ENCODE measurements at places on chromosomes 2 and 18.

DNA sequence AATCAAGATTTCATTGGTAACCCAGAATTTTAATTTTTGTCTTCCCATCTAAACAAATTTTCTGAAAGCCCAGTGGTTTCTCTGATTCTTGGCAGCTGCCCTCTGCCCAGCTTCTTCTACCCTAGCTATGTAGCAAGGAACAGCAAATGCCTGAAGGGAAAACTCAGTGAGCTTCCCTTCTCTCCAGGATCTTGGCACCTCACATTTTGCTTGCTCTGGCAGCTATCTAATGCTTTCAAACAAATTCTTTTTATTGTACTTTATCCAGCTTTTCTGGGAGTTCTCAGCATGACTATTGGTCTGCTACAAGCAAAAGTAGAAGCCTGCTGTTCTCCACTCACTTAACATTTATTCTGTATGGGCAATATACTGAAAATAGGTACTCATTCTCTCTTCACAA lies 18.3 kb upstream of the GFPT1 start:
- DNase-seq, result no peak

DNA sequence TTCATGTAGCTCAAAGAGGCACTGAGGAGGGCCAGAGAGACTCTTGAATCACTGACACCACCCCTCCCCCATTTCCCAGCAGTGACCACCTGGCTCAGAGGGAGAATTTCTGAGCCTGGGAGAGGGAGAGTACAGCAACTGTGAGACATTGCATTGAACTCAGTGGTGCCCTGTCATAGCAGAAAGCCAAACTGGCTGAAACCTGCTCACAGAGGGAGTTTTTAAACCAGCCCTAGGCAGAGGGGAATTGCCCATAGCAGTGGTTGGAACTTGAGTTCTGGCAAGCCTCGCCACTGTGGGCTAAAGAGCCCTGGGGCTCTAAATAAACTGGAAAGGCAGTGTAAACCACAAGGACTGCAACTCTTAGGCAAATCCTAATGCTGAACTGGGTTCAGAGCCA lies 243.1 kb downstream of the ADCYAP1 start:
- DNase-seq, result no peak

- no peak for DNase-seq
These were observed 13.1 kb downstream of the TGIF1 start for GRCh38 chr18:3463051-3463450.

- DNase-seq, result no peak
These were observed 125.7 kb upstream of the EPAS1 start for GRCh38 chr2:46171411-46171953.

- no peak for DNase-seq
These were observed 18.1 kb downstream of the BCL2L11 start for GRCh38 chr2:111138839-111139238.

DNA sequence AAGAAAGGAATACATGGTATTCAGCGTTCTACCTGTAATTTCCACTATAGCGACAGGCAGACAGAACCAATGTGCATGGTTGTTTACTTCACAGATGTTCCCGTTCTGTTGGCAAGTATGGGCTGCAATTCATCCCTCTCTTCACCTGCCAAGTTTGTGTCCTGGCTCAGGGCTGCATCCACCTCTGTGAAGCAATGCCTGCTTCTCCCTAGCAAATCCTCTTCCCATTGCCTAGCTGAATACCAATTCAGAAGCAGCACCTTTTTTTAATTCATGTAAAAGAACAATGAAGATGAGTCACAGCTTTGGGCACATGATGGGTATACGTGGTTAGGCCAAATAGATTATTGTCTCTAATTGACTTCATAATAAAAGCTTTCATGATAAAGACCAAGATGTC lies 54.7 kb upstream of the LRATD1 start:
- DNase-seq, result no peak

DNA sequence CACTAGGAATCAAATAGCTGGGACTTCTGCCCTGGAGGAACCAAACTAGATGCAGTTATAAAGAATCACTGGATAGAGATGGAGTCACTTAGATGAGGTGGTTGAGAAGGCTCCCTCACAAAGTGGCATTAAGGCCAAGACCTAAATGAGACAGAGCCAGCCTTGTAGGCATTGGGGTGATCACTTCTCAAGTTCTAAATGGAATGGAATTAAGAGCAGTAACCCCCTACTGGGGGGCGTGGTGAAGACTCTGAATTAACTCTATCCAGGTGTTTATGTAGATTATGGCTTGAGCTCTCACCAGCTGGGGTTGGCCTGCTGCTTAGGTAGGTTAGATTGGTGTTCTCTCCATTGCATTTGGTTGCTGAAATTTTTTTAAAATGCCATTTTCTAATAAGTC lies 71.3 kb downstream of the TTC27 start:
- no peak for DNase-seq

DNA sequence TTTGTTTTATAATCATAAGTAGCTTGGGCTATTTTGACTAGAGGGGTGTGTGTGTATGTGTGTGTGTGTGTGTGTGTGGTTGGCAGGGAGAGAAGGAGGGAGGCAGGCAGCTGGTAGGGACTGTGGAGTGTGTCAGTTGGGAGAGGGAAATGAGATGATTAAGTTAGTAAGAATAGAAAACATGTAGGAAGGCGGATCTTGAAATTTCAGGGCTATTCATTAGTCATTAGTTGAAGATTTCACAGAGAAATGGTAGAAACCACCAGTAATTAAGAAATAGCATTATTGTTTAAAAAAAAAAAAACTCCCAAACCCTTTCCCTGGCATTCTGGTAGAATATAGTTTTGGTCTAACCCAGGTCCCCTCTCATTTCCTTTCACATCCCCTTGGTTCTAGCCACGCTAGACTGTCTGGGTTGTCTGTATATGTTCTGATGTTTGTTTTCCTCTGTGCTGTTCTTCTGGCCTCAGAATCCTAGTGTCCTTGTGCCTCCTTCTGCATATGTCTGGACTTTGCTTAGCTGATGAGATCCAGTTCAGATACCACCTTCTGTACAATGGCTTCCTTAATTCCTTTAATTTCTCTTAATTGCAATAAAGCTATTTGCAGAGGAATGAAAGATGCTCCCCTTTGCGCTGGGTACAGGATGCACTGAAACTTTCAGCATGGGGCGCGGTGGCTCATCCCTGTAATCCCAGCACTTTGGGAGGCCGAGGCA lies 161.6 kb downstream of the NEDD4L start:
- no peak for DNase-seq

- DNase-seq, result no peak
These were observed 46.7 kb downstream of the EN1 start for GRCh38 chr2:118800736-118801135.

GRCh38 chr2:168538534-168538933 lies 82.5 kb downstream of the CERS6 start:
- DNase-seq, result no peak

DNA sequence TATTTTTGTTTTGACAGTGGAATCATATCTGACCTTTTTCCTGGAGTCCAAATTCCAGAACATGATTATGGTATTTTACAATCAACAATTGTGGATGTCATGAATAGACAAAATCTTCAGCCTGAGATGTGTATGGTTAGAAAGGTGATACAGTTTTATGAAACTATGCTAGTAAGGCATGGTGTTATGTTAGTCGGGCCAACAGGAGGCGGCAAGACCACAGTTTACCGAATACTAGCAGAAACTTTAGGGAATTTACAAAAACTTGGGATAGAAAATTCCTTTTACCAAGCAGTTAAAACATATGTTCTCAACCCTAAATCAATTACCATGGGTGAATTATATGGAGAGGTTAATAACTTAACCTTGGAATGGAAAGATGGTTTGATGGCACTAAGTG lies 137.0 kb downstream of the DNAH6 start:
- no peak for DNase-seq

GRCh38 chr18:35390951-35391700 lies 14.0 kb upstream of the ZNF396 start:
- DNase-seq, result no peak

- no peak for DNase-seq
These were observed 40.6 kb upstream of the RTTN start for GRCh38 chr18:70246061-70246466.
